ENCODE measurements at places on chromosomes 4 and X.

GRCh38 chrX:111443946-111444345 is 32.0 kb upstream of the DCX start:
- no peak for DNase-seq

DNA sequence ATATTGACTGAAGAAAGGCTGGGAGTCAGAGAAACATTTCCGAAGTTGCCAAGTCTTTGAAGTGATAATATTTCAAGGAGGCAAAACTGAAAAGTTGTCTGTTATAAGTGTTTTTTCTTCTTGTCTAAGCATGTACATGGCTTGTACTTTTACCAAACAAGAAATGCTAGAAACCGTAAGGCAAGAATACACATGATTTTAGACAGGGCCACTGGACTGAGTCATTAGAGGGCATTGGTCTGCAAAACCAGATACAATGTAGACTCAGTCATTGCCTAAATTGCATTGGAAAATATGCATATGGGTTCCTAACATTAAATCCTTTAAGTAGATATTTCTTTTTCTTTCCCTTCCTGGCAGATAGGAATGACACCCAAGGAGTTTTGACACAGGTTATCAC is 284.9 kb upstream of the PUDP start:
- no peak for DNase-seq

GRCh38 chr4:51831133-51831532 is 11.8 kb upstream of the DCUN1D4 start:
- peak; percentile 37 for DNase-seq

- DNase-seq = no peak
Measured at GRCh38 chr4:10079256-10079655, 37.3 kb downstream of the WDR1 start.

- no peak for DNase-seq
Measured at GRCh38 chr4:120025516-120025915, 41.1 kb downstream of the MAD2L1 start.

DNA sequence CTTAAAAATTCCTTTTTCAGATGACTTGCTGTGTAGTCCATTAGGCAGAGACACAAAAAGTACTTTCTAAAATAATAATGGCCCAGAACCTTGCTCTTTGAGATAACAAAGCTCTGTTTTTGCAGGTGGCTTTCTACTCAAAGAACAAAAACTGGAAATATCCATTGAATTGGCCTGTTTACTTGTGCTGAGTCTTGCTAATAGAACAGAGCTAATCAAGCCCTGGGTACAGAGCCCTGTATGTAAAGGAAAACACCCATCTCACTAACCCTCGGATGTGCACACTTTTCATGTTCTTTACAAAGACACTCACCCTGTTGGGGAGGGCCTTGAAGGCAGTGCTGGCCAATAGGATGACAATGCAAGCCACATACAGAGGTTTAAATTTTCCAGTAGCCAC is 27.0 kb upstream of the LNX1 start:
- no peak for DNase-seq

DNA sequence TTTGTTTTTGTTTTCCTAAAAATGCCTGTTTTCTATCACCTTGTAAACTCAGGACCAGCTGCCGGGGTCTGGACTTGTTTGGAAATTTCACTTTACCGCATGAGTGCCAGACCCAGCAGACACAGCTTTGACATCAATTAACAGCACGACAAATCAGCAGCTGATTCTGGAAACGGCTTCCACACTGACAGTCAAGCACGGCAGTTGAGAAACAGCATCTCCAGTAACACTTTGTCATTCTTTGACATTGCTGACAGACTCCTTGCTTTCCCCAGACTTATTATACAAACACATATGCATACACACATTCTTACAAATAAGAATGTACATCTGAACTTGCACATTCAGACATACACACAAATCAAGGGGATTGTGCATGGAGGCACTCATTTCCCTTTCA is 1017.6 kb upstream of the HS3ST1 start:
- DNase-seq = no peak

DNA sequence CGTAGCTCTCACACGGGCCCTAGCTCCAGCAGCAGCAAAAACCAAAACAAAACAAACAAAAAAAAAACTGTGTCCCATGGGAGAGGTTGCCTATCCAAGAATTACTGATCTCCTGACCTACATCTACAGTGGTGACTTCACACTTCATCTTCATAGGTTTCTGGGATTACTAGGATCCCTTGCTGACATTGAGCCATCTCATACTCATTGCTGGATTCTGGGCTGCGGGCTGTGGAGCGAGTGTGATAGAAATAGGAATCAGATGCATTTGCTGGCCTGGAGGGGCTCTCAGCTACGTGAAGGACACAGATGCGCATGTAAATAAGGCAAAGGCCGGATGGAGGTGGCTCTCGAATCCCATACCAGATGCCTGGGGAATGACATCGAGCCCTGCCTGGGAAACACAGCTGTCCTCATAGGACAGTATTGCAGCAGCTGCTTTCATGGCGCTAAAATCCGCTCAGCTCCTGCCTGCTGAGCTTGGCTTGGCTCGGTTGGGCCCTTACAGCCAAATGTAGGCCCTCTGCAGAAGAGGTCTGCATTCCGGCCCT is 41.7 kb downstream of the CNGA2 start:
- DNase-seq = no peak

- peak; percentile 19 for DNase-seq
Measured at GRCh38 chr4:184599492-184600135, 49.6 kb downstream of the CASP3 start.

DNA sequence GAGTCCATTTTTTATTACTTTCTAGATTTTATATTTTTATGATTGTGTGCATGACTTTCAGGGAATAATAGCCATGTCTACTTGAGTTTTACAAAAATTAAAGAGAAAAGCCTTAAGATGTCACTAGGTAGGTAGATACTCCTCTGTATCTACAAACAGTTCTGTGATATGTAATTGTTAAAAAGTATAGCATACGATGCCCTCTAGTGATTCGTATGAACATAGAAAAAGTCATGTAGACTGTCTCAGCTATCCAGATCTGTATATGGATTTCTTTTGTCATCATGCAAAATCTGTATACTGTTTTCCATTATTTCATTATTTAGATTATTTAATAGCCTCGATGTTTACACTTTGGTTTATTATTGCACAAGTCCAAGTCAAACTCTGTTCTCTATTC is 856.6 kb downstream of the CENPC start:
- peak; percentile 65 for DNase-seq

DNA sequence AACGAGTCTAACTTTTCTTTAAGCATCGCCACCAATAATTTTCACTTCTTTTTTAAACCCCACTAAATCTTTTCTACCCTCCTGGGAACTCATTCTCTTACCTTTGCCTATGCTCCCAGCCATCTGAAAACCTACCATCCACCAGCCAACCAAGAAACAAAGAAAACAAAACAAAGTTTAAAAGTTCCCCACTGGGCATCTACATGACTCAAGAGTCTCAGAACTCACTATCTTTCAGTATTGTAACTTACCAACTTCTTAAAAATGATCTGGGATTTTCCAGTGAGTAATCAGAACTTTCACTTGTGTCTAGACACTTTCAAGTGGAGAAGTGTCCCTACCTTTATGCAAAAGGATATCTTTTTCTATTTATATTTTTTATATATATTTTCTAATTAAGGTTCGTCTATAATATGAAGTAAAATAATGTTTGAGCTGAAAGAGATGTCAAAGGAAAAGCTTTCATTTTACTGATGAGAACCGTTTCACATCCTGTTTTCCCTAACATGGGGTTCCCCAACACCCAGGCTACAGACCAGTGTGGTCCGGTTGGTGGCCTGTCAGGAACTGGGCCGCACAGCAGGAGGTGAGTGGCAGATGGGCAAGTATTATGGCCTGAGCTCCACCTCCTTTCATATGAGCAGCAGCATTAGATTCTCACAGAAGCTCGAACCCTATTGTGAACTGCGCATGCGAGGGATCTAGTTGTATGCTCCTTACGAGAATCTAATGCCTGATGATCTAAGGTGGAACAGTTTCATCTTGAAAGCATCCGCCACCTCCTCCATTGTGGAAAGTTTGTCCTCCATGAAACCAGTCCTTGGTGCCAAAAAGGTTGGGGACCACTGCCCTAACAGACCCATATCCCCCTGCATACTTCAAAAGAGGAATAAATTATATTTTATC is 9.8 kb upstream of the TIGD2 start:
- DNase-seq = no peak

- DNase-seq = no peak
Measured at GRCh38 chrX:120464411-120464810, 4.7 kb downstream of the LAMP2 start.

- no peak for DNase-seq
Measured at GRCh38 chr4:17276776-17277175, 235.1 kb downstream of the QDPR start.

- no peak for DNase-seq
Measured at GRCh38 chr4:176971576-176972115, 178.9 kb upstream of the VEGFC start.

- DNase-seq = no peak
Measured at GRCh38 chr4:174230148-174230547, 53.3 kb downstream of the FBXO8 start.
